ENCODE measurements at places on chromosomes 2 and 18.

GRCh38 chr2:215726070-215726469, 287.3 kb downstream of the MREG start:
- DNase-seq: no peak

GRCh38 chr18:79640875-79641274, 38.7 kb upstream of the CTDP1 start:
- no peak for DNase-seq

DNA sequence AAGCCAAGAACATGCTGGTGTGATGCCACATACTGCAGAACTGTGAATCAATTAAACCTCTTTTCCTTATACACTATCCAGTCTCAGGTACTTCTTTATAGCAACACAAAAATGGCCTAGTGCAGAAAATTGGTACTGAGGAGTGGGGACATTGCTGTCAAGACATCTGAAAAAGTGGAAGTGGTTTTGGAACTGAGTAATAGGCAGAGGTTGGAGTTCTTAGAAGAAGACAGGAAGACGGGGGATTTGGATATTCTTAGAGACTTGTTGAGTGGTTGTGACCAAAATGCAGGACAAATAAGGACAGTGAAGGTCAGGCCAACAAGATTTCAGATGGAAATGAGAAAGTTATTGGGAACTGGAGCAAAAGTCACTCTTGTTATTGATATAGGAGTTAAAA, 31.3 kb upstream of the CDH2 start:
- peak; percentile 73 for DNase-seq

DNA sequence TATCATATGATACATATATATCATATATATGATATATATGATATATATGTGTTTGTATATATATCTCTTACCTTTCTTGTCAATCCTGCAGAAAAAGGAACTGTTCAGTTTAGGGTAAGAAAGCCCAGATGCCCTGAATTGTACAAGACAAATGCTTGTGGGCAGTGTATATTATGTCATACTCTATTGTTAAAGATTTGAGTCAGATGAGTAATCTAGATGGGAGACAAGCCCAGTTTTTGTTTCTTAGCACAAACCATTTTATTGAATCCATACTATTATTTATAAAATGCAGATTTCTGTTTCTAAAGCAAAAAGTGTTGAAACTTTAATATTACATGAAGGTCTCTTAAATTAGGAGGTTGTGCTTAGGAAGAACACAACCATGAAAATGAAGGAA, 90.6 kb downstream of the VRK2 start:
- DNase-seq: peak; percentile 48

DNA sequence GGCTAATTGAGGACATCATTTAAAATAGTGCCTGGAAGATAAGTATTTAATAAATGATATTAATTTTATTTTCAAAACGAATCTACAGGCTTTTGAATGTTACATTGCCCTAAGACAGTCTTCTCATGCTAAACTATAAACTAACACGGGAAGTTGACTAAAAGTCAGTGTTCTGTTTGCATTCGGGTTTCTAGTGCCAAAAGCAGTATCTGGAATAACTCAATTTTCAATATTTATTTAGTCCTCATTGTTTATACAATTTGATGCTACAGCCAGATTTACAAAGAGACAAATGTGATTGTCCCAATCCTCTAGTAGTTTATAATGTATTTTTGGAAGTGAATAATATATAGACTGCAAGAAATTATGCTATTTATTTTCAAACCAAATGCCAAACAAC, 429.2 kb downstream of the LRP1B start:
- no peak for DNase-seq

DNA sequence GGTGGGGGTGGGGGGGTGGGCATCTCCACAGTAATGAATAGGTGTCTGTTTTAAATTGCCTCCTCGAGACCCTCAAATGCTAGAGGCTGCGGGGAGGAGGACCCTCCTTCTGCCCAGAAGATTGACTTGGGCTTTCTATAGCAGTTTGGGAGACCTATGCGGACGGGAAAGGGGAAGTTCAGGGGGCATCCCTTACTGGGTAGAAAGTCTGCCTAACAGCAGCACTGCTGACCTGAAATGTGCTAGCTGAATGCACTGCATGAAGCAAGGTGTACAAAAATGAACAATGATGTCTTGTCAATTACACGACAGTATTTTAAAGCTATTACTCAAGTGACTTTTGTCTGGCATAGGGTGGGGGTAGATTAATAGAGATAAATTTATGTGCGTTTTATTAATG, 2.5 kb downstream of the DCC start:
- no peak for DNase-seq

DNA sequence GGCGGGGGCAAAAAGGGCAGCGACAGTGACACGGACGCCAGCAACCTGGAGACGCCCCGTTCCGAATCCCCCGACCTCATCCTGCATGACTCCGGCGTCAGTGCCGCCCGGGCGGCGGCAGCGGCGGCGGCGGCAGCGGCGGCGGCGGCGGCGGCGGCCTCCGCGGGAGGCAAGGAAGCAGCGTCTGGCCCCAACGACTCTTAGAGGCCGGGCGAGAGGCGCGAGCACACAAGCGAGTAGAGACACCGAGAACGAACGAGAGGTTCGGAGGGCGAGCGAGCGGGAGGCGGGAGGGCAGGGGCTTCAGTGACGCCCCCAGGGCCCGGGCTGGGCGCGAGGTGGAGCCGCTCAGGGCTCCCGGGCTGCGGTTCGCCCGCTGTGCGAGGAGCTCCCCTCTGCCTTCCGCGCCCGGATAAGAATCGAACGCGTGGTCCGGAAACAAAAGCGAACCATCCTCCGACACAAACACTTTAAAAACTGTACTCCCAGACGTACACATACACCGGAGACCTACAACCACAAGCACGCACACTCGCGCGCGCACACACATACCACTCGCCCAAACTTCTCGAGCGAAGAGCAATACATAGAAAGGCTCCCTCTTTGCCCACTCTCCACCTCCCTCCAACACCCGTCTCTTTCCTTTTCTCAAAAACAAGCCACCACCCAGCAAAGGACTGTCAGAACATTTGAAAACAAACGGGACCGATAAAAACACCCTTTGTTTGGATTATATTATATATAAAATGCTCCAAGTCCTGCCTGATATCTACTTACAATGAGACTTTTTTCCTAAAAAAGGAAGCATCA, 2.8 kb downstream of the SP9 start:
- DNase-seq: no peak

- DNase-seq: no peak
These were observed 37.1 kb downstream of the RAMP1 start for GRCh38 chr2:237896507-237896892.

DNA sequence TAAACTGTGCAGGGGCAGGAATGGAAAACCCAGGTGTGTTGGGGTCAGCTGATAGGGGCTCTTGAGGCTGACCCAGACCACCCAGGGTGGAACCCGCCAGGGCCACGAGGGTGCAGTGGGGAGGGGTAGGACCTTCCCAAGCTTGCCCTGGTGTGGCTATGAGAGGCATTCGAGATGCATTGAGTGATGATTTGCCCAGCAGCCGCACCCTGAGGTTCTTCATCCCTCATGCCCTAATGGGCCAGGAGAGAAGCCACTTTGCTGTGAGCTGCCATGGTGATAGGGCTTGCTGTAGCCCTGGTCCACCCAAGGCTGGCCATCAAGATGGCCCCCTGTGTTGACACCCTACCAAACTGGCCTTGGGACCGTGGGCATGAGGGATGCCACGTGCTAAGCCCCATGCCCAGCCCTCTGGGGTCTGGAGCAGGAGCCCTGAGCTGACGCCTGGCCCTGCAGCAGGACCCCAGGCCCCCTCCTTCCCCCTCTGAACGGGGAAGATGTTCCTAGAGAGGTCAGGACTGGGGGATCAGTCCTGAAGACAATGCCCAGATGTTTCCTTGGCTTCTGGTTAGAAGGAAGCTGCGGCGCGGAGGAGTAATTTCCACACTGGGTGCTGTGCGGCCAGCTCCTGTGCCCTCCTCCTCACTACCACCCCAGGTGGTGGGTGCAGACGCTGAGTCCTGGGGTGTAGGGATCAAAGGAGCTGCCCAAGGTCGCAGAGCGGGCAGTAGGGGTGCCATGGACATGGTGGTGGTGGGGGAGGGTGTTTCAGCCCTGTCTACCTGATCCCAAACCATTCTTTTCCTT, 122.5 kb upstream of the HDAC4 start:
- DNase-seq: no peak

DNA sequence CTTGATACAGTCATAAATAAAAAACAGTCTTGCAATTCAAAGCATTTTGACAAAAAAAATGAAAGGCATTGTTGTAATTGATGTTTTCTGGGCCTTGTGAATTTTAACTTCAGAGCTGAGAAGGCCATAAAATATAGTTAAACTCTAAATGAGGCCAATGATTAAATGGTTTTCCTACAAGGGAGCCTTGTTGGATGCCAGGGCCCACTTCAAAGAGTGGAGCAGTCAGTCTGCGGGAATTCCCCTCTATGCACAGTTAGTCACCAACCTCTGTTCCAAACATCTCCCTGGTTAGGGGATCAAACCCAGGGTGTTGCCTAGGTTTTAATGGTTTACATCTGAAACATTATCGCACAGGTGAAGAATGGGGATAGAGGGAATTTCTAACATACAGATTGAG, 143.4 kb downstream of the NCKAP5 start:
- DNase-seq: no peak

DNA sequence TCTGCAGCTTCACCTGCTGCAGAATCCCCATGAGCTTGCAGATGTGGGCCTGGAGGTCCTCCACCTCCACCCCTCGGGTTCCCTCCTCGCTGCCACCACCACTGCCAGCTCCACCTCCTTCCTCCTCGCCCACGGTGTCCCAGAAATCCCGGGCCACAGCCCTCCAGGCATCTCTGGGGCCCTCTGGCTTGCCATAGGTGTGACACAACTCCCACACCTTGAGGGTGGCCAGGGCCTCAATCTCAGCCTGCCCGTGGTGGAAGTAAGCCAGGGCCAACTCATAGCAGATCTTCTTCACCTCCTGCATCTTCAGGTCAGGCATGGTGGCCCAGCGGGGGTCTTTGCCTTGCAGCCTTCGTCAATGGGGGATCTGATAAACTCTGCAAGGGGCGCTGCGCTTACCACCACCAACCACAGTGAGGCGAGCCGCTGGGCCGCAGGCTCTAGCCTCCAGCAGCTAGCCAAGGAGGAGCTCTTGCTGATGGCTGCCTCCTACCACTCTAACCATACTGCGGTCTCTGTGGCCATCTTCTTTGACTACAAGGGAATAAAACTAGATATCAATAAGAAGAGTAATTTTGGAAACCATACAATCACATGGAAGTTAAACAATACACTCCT, 36.1 kb upstream of the ANKRD62 start:
- DNase-seq: no peak

DNA sequence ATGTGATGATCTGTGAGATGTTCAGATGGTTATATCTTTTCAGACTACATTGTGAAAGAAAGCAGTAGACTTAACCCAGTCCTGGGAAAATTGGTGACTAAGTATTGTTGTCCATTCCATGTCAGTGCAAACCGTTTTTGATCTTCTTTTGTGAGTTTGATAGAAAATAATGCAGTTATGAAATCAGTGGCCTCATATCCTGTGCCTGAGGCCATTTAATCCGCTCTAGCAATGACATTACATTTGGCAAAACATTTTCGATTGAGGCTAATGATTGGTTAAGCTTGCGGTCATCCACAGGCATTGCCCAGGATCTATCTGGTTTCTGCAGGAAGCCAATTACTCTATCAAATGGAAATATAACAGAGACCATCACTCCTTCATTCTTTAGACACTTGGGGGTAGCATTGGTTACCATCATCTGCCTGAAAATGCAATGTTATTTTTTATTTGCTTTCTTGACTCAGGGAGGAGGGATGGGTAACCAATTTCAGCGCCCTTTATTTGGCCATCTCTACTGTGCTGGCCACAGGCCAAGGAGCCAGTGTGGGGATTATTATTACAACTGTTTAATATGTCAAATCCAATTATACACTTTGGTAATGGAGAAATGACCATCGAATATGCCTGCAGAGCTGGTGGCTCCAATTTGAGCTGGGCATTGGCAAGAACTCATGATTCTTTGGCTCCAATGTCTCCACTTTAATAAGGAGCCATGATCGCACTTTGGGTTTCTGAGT, 33.6 kb downstream of the TRIB2 start:
- no peak for DNase-seq

DNA sequence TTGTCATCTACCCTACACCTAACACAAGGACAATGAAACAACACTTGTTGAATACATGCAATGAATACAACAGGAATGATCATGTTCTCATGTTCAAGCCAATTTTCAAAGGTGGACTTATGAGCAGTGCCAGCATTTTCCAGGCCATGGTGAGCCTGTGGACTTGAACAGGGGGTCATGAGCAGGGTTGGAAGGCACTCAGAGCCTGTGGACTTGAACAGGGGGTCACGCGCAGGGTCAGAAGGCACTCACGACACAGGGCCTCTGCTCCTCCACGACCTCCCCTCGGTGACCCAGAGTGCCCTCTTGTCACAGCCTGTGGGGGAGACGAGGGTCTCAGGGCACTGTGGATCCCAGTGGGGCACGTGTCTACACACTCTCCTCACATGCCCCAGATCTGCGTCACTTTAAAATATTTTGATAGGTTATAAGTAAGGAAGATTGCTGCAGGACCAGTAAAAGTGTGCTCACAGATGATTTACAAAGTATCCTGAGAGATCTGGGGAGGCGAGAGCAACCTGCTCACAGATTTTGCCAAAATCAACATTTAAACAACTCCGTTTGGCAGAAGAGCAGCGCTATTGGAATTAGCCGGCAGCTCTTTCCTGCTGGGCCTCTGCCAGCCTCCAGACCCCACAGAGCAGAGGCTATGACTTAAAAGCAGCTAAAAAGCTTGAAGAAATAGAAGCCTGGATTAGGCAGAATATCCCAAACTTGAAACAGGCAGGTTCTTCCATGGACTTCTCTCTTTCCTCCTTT, 121.9 kb downstream of the TMEM18 start:
- no peak for DNase-seq
